ENCODE measurements at places on chromosomes 11 and 22.
A peak's percentile ranks its signal among the peaks of the same experiment; 100 is the strongest.

GRCh38 chr22:22692707-22693530 lies 48.5 kb downstream of the GGTLC2 start:
- DNase-seq = no peak

- no peak for DNase-seq
These were observed 15.0 kb upstream of the EXPH5 start for GRCh38 chr11:108608548-108608947.

DNA sequence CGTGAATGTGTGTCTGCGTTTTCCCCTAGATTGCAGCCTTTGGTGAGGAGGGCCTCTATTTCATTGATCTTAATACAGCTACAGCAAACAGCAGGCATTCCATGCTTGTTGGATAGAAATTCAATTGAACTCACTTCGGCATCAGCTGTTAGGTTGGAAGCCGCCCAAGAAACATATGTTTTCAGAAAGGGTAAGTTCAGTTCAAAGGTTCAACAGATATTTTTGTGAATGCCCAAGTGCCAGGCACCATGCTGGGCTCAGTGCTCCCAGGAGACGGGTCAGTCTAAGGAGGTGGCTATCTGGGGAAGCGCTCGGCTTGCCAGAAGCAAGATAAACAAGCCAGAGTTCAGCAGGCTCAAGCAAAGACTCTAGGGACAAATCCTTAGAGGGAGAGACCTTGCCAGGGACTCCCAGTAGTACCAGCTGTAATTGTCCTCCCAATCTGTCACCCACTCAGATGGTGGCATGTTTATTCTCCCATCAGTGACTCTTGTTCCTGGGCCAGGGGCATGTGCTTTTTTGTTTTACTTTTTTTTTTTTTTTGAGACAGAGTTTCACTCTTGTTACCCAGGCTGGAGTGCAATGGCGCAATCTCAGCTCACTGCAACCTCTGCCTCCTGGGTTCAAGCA lies 64.5 kb upstream of the LARGE1 start:
- no peak for DNase-seq

GRCh38 chr11:6932145-6932544 lies 5.9 kb downstream of the ZNF215 start:
- no peak for DNase-seq

DNA sequence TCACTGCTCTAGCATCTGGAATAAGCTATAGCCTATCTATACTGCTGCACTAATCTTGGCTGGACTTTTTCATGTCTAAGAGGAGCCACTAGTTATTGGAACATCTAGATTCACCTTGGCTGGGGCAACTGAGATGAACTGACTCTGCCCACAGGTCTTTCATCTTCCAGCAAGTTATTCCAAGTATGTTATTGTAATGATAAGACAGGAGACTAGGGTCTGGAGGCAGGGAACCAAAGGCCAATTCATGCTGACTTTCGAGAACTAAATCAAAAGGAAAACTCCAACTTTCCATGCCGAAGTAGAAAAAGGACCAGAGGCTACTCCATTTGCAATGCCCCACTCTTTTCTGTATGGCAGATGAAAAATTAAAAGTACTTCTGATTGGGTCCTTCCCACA lies 1243.0 kb upstream of the RAG2 start:
- DNase-seq = no peak

DNA sequence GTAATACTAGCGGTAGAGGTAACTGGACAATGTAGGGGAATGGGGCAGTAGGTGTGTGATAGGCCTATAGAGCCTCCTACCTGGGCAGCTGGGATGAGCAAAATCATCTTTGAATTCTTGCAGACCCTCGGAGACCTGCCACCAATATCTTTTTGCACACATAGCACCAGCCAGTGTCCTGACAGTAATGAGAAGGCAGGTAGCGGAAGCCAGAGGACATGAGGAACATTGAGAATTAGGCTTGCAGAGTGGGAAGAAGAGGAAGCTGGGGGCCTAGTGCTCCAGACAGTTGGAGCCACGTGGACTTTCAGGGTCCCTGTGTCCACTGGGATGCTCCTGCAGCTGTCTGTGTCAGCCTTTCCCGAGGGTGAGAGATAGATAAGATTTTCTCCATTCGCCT lies 17.2 kb upstream of the SYT13 start:
- DNase-seq = no peak

DNA sequence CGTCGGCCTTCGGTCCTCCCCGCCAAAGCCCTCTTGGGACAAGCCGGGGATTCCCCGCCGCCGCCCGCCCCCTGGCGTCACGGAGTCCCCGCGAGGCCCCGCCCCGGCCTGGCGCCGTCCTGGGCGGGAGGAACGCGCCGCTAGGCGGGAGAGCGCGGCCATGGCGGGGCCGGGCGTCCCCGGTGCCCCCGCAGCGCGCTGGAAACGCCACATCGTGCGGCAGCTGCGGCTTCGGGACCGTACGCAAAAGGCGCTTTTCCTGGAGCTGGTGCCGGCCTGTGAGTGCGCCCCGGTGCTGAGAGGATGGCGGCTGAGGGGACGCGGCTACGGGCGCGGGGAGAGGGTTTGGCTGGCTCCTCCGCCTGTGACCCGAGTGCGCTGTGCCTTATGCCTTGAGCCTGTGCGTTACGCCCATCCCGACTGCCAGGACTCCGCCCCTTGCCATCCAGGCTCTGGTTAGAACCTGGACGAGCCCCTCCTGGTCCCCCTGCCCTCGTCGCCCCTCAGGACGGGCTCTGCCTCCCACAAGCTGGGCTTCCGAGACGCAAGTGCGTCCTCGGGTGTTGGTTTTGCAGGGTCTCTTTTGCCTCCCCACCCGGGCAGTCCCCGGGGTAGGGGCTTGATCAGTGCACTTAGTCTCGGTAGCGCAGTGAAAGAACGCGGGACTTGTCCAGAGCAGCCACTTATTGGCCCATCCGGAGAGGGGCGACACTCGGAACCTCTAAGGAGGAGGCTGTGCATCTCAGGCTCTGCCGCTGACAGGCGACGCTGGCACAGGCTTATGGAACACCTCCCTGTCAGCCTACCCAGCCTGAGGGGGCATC lies at the start of gene ATG16L2:
Gene ATG16L2, plus strand, starts transcription at position 126 of the 824 bp plus-strand sequence. Its CDS starts 35 bp downstream, at position 161.
- DNase-seq = peak; percentile 92

DNA sequence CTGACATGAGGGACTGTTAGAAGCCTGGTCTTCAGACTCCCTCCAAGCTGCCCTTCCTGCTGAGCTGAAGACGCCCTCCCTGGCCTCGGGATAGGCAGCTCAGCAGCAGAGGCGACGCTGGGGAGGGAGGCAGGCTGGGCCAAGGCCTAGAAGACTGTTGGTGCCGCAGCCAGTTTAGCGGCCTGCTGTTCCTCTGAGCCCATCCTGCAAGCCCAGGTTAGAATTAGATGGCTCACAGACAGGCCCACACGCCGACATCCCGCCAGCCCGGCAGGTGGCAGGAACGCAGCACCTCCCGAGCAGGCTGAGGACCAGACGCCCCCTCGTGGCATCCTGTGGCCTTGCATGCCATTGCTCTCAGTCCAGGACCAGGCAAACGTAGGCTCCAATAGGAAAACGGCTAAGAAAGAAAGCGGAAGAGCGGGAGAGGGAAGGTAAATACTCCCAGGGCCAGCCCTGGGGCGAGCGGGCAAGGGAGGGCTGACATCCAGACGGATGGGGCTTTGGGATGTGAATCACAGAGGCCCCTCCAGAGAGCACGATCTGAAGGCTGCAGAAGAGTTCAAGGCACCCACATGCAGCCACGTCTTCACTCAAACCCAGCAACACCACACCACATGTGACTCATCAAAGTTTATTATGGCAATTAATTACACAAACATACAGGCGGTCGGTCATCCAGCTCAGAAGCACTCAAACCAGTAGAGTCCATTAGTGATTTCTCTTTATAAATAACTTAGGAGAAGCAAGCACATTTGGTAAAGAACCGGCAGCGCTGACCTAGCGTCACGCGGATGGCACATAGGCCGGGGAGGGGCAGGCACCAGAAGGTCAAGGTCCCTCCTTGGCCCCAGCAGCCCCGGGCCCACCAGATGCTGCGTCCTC lies 27.6 kb downstream of the CD5 start:
- DNase-seq = peak; percentile 100

DNA sequence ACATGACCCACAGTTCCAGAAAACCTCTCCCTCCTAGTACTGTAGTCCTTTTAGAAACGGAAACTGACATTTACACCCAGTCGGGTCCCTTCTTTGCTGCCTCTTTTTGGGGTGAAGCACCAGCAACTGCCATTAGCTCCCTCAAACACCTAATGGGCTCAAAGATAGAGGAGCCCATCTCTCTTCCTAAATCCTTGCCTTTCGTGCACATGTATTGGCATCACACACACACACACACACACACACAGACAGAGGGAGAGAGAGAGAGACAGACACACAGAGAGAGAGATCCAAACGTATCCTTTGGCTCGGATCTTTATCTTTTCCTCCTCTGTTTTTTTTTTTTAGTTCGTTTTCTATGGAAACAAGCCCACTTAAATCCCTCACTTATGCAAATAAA lies 716 bp downstream of the GRM5 start:
- DNase-seq = no peak

- DNase-seq = no peak
These were observed 32.4 kb upstream of the EED start for GRCh38 chr11:86212019-86212611.

- no peak for DNase-seq
These were observed 6.8 kb upstream of the LIF start for GRCh38 chr22:30253205-30253852.

GRCh38 chr11:117458275-117459122 lies 130.8 kb downstream of the CEP164 start:
- DNase-seq = no peak

GRCh38 chr11:34514597-34514996 lies 1.0 kb upstream of the ELF5 start:
- DNase-seq = no peak

- no peak for DNase-seq
These were observed 315.5 kb downstream of the FAT3 start for GRCh38 chr11:92540096-92540495.

GRCh38 chr11:439315-440064 lies 2.3 kb downstream of the ANO9 start:
- DNase-seq = no peak

DNA sequence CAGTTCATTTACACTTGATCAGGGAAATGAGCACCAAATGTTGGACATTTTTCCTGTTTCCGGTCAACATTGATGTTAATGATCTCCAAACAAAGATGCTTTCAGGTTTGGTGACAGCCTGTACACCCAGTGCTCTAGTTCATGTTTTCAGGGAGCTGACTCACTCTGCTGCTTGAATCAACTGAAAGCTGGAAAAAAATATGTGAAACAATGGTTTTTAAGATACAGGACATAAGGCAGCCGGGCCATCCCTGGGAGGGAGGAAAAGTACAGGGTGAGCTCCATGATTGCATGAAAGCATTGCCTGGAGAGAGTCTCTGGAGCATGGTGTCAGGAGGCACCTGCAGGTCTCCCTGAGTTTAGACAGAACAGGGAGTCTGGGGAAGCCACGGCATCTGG lies 259.6 kb downstream of the TBC1D22A start:
- DNase-seq = no peak

DNA sequence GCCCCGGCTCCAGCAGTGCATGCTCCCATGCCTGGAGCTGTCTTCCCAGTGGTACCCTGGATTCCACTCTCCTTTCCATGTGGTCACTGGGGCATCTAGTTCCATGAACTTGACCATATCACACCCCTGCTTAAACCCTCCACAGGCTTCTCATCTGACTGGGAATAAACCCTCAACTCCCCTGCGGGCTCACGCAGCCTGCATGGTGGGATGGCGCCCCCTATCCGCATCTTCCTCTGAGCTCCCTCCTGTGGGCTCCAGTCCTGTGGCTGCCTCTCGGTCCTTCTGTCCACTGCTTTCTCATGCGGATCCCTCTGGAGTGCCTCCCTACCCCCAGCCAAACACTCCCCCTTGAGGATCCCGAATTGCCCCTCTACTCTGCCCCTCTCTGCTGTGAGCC lies 41.4 kb upstream of the TTLL12 start:
- DNase-seq = peak; percentile 49

DNA sequence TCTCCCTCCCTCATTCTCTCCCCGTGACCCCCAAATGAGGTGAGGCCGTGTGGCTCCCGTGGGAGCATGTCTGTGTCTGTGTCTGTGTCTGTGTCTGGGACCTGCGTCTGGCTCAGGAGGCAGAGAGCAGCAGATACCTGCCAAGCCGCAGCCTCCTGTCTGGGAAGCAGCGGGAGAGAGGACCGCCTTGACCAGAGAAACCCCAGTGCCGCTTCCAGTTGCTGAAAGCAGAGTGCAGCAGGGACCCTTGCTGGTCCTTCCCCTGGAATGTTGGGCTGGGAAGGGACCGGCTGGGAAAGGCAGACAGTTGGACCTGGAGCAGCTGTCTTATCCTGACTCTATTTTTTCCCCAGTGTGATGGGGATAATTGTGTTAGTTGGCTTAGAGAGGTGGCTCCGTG lies 525 bp downstream of the CSDC2 start:
- DNase-seq = no peak

DNA sequence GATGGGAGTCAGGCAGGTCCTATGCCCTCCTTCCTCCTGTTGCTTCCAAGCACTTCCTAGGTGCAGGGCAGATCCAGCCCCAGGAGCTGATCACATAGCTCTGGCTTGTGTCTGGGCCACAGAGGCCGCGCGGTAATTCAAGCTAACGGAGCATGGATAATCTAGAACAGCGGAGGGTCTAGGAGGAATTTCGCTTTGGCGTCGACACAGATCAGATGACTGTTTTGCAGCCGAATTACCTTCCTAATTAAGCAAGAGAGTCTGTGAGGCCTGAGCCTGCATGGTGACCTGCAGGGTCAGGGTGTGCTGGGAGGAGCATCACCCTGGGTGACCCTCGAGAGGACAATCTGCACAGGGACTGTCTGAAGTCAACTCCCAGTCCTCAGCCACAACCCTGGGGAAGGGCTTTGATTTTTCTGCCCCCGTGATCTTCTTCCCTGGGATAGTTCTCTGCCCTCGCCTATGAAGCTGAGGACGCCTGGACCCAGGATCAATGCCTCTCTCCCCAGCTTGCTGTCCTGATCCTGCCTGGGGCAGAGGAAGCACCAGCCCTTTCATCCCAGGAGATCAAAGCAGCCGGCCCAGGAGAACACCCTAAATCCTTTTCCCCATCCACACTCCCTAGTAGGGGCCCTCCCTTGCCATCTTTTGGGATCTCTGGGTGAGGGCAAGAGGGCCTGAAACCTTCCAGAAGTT lies 11.0 kb downstream of the NECTIN1 start:
- DNase-seq = no peak

DNA sequence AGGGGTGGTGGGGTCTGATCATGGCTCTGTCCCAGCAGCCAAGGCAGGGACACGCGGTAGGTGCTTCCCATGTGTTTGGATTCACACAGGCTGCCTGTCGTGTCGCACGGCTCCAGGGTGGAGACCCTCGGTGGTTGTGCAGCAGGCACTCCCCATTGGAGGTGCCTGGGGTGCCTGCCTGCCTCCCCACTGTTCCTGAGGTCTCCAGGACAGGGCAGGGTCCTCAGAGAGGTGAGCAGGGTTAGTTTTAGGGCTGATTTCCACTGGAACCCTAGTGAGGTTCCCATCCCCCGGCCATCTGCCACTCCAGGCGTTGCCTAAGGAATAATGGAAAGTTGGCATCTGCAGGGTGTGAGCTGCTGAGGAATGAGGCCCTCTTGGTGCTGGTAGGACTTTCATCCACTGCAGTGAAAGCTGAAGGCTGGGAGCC lies 32.3 kb downstream of the OSBPL5 start:
- no peak for DNase-seq

DNA sequence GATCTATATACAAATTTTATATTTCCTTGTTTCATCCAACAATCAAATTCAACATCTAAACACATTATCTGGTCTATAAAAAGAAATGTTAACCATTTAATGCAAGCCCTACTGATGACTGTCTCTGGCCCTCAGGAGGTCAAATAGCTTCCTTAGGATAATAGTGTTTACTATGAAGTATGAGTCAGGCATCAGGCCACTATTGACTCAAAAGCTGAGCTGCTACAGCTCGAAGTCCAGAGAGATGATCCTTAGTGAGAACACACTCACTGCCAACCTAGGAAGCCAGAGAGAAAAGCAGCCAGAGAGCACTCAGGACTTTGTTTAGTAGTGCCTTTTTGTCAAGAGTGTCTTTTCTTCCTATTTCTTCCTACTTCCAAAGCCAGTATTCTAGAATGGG lies 171.8 kb downstream of the SOX6 start:
- DNase-seq = no peak

All from D721Med (cell line).